H4 (cell line): ENCODE measurements at places on chromosomes 2 and 18. TPM values are rescaled to one million over a fixed set of nuclear protein-coding genes. Genes with fewer than 3 reads are reported as not detected.

- DNase-seq: no peak
These were observed 11.6 kb upstream of the EIF2AK2 start for GRCh38 chr2:37168217-37168981.

The ANKRD30B gene
- 0.08 and 0.33 TPM in 2 replicates for total RNA-seq

DNA sequence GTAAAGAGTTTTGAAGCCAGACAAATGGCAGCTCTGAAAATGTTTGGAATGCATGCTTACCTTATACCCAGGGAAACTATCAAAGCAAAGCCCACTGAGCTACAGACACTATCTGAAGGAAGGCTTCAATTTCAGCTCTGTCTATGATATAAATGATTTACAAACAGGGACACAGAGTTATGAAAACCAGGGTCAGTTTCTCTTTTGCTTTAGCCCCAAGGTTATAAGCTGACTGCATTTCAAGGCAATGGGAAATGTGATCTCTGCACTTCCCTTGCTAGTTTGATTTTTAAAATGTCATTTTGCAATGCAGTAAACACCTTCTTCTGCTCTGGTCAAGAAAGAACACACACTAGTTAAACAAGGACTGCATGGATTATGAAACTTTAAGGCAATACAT is 65.2 kb upstream of the CCDC195 start:
- no peak for DNase-seq

DNA sequence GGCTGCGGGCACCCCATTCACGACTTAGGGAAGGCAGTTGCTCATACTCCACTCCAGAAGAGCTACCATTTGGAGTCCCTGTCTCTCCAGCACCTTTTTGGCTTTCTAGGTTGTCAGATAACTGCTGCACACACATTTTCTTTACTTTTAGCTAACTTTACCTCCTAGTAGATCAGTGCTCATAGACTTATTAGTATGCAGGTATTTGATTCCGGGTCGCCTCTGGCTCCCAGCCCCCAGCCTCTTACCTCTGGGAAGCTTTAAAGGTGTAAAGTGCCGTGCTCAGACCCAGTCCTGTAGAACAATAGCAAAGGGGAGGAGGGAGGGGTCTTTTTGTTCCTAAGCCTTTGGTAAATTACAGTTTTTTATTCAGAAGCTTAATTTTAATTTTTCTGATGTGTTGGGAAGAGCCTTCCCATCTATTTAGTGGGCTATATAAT is 102.9 kb downstream of the SPTBN1 start:
- DNase-seq: no peak

GRCh38 chr18:8107426-8107825 is 501.8 kb upstream of the RAB12 start:
- peak; percentile 9 for DNase-seq

The SIGLEC15 gene
- 3.4 and 3.5 TPM in 2 replicates for total RNA-seq

DNA sequence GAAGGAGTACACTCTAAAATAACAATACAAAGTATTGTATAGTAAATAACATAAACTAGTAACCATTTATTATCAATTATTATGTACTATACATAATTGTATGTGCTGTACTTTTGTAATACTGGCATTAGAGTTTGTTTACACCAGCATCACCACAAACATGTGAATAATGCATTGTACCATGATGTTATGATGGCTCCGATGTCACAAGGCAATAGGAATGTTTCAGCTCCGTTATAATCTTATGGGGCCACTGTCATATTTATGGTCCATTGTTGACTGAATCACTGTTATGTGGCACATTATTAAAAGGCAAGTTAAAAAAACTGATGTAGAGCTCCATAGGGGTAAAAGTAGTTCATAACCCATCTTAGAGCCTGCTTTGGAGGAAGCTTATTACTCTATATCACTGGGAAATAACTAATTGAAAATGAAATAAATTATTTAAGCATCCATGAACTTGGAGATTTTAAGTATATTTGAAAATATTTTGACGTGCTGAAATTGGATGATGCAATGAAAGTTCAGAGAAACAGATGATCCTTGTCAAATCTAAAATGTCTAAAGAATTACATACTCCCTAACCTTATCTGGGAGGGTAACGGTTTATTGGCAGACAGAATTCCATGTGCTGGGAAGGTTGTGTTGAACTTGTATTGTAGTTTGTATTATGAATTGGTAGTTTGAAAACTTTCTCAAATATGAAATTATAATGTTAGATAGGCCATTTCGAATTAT is 2.4 kb downstream of the SKA1 start:
- DNase-seq: no peak
